ENCODE measurements at places on chromosomes 2 and 18.

GRCh38 chr18:11808001-11808855 is 43.0 kb upstream of the CHMP1B start:
- DNase-seq = no peak

GRCh38 chr18:25097569-25098056 is 254.4 kb downstream of the ZNF521 start:
- no peak for DNase-seq

GRCh38 chr18:22094358-22094734 is 75.0 kb upstream of the GATA6 start:
- no peak for DNase-seq

GRCh38 chr2:186484062-186484735 is 1.9 kb upstream of the ZC3H15 start:
- no peak for DNase-seq

- no peak for DNase-seq
Measured at GRCh38 chr2:88855620-88856408, 164.3 kb downstream of the RPIA start.

DNA sequence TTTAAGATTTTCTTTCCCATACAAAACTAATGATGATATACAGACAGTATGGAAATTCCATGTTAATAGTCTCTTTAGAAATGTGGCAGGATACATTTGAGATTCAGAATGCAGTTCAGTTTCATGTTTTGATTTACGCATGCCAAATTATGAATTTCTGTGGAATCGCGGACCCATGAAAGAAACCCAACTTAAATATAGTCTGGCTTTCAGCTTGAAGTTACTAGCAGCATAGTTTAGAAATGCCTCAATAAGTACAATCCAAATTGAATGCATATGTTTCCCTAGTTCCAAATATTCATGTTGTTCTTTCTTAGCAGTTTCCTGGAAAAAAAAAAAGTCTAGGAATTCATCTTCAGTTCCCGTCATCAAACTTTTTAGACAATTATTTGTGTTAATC is 164.1 kb upstream of the RASGRP3 start:
- DNase-seq = no peak

DNA sequence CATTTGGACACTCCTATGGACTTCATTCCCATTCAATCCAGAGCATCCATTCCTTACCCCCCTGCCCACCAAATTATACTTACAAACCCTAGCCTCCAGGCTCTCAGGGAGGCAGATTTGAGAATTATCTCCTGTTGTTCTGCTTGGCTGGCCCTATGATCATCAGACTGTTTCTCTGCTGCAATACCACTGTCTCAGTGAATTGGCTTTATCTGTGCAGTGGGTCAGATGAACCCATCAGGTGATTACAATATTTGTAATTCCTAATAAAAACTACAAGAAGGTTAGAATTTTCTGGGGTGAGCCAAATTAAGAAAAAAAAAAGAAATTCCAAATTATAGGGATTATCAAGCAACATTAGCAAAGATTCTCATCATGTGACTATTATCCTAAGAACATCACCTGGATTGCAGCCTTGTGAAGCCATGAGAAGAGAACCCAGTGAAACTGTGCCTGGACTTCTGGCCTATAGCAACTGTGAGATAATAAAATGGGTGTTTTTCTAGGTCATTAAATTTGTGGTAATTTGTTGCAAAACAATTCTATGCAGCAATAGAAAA is 17.8 kb upstream of the SLC25A52 start:
- DNase-seq = no peak

GRCh38 chr2:2941205-2941604 is 436.4 kb downstream of the EIPR1 start:
- DNase-seq = no peak

GRCh38 chr2:217027414-217027813 is 167.6 kb upstream of the TNP1 start:
- no peak for DNase-seq

DNA sequence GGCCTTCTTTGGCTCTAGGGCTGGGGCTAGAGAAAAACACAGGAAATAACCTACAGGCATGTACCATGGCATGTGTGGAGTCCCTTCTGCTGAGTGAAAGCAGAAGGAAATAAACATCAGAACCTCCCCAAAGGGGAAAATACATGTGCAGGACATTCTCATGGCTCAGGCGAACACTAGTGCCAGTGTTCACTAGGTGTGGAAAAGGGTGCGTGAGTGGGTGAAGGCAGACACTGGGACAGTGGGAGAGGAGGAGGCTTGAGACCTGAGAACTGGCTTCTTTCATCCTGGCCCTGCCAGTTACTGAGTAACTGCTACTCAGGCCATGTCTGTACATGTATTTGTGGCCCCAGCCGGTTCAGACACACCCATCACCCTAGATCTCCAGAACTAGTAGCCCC is 268.2 kb downstream of the PRKCE start:
- no peak for DNase-seq

- no peak for DNase-seq
Measured at GRCh38 chr2:111049792-111050640, 70.7 kb upstream of the BCL2L11 start.

- no peak for DNase-seq
Measured at GRCh38 chr2:20019747-20020146, 7.3 kb upstream of the MATN3 start.

- no peak for DNase-seq
Measured at GRCh38 chr2:5387406-5387805, 304.8 kb upstream of the SOX11 start.

DNA sequence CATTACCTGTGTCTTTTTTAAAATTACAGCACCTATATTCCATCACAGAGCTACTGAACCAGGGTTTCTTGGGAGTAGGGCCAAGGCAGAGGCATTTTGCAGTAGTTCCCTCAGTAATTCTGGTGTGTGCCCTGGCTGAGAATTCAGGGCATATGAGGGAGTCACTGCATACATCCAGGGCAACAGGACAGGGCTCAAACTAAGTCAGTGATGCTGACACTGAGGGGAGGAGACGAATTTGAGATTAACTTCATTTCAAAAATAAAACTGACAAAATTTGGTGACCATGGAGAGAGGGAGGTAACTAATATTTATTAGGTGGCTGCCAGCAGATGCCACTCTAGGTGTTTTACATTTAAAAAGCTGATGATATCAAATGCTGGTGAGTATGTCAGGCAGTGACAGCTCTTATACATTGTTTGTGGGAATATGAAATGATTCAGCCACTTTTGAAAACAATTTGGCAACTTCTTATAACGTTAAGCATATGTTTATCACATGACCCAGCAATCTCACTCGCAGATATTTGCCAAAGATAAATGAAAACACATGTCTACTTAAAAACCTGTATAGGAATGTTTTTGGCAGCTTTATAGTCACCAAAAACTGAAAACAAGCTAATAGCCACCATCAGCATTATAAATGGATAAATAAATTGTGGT is 20.3 kb downstream of the STRADB start:
- DNase-seq = no peak

DNA sequence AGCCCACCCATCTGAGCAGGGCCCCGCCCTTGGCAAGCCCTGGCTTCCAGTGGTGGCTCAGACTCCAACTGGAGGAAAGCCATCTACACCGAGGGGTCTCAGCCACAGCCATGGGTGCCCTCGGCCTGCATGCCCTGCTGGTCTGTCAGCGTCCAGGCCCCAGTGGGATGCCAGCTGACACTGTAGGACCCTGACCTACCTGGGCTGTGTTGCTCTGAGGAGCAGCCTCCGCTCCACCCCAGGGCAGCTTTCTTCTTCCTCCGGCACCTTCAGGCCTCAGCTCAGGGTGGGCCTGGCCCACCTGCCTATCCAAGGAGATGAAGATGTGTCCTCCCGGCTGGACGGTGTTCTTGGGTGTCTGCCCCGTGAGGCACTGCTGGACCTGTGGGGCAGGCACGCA is 13.9 kb upstream of the ARHGEF4 start:
- DNase-seq = no peak

- no peak for DNase-seq
Measured at GRCh38 chr2:129744649-129745048, 234.8 kb upstream of the RAB6C start.

DNA sequence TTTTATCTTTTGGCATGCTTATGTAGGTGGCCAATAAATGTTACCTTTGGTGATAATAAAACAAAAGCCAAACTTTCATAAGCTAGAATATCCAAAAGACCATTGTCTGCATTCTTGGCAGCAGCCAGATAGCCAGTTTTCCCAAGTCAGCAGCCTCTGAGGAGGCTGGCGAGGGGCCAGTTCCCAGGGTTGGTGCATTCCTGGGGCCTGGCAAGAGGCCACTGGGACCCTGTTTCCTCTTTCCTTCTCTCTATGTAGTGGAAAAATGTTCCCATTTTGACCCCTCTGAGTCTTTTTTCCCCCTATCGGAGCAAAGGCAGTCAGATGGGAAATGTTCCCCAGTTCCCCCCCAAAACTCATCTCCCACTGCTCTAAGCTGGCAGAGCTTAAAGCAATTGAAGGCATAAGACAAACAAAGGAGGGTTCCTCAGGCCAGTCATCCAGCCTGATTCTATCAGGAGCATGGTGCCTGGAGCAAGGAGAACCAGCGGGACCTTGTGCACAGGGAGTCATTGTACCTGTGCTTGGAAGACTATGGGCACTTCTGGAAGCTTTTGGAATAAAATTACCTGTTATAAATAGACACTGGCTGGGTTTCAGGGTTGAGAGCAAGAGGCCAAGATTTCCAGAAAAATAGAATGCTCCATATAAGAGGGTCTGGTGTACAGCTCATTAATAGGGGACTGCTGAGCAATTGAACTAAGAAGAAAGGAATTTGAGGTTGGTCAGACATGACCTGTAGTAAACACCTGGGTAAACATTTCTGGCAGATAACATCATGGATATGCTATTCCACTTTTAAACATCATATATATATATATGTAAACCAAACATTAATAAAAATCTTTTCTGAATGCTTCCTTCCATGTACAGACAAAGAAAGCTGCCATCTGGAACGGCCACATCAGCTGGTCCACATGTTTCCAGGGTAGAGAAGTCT is 63.4 kb downstream of the NCKAP5 start:
- no peak for DNase-seq

DNA sequence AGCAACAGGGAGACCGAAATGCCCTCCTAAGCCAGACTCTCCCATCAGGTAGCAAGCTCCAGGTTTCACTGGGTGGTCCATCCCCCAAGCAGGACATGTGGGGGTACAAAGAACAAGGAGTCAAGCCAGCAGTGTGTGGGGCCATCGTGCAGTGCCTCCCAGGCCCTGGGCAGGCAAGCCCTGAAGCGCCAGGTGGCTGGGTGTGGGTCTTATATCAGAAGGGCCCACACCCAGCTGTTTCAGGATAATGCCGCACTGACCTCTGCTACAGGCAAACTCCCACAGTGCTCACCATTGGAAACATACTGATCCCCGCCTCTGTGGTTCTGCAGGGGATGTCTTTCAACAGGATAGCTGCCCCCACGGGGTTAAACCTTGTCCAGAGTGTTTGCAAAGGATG is 174.2 kb upstream of the SMAD2 start:
- DNase-seq = no peak

GRCh38 chr2:148303161-148303560 is 282.3 kb downstream of the MBD5 start:
- no peak for DNase-seq

GRCh38 chr18:35422237-35422636 is 45.1 kb upstream of the ZNF396 start:
- DNase-seq = no peak

DNA sequence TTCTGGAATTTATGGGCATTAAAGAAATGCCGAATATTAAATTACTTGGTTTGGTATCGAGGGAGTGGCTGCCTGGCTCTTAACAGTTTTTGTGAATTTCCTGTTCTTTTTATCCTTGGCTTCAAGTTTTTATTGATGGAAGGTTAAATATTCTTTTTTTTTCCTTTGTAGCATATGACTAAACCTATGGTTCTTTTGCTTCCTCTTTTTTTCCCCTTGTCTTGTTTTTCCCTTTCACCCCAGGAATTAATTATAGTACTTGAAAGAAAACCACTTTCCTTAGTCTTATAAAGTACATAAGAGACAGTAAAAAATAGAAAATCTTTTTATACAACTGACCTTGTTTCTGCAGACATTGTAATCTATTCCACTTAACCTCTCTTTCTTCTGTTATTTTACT is 42.4 kb downstream of the MGAT5 start:
- no peak for DNase-seq

DNA sequence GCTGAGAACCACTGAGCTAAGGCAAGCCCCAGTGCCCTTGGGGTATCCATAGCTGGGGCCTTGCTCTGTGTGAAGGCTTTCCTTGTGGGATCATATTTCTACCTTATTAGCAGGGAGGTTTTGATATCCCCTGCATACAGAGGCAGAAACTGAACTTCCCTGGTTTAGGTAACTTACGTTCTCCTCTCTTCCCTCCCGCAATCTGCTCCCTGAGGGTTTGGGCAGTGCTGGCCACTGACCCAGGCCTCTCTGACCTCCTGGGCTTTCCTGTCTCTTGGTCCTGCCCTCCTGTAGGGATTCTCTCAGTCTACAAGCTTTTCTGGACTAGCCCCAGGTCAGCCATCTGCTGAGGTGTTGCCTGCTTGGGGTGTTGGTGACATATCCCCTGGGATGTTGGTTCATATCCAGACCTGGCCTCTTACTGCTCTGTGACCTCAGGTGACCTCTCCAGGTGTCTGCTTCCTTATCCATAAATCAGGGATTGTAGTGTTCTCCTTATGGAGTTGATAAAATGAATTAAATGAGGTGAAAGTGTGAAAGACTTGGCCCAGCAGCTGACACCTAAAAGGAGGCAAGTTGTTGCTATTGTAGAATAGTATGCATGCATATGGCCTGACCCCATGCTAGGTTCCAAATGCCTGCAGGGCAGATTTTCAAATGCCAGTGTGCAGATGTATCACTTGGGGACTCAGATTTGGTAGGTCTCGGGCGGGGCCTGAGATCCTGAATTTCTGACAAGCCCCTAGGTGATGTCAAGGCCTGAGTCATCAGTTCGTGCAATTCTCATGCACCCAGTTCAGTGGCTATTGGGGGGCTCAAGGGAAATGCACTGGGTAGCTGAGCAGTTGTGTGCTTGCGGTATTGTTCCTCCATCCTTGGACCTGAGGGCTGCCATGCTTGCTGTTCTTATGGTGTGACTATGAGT is 106.6 kb downstream of the FHOD3 start:
- DNase-seq = no peak

DNA sequence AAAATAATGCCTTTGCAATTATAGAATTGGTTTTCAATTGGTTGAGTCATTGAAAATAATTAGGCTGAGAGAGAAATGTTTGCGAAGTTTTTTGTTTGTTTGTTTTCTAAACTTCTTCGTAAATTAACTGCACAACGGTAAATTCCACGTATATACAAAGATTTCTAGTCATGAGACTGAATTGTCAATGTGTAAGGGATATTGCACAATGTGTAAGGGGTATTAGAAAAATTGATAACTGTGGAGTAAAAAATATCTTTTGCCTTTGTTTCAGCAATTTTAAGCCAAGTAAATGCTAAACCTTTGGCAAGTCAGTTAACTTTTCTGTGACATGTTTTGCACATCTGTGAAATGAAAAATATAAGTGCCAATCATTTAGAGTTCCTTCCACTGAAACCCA is 606.0 kb downstream of the TMEM182 start:
- DNase-seq = no peak

DNA sequence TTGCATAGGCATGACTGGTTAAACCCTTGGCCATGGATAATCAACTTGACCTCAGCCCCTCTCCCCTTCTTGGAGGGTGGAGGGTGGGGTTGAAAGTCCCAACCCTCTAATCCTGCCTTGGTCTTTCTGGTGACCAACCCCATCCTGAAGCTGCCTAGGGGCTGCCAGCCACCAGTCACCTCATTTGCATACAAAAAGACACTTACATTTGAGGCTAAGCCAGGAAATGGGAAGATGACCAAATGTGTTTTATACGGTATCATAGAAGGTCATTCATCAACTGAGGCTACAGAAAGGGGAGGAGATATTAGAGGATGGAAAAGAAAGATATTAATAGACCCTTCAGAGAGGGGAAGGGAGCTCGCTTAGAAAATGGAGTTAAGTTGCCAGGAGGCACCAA is 96.8 kb downstream of the NCK2 start:
- no peak for DNase-seq

- DNase-seq = peak; percentile 8
Measured at GRCh38 chr18:37253394-37254235, 312.0 kb downstream of the CELF4 start.
